ENCODE measurements at places on chromosomes 2 and 18.

GRCh38 chr2:21822505-21822904 is 698.7 kb downstream of the TDRD15 start:
- no peak for DNase-seq

- no peak for DNase-seq
Observed at GRCh38 chr2:54275541-54275940, 19.5 kb upstream of the TSPYL6 start.

DNA sequence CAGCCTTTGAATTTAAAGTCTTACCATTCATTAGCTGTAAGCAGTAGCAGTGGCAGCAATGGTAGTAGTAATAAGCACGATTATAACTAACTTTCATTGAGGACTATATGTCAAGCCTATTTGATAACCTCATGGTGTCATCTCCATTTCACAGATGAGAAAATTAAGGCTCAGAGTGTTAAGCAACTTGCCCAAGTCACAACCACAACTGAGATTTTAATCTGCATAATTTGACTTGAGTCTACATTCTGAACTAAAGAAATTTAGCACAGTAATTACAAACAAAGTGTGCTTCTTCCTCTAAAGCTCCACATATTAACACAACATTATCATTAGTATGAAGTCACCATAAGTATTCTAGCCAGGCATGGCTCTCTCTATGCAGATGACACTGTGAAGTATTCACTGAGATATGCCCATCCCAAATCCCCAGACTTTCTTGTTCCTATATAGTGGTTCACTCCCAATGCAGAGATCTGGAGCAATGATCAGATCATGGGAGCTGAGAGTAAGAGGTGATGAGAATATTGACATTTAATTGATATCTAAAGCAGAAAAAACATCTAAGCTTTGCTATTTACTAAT is 120.2 kb downstream of the ATAD2B start:
- no peak for DNase-seq

GRCh38 chr2:108571286-108571685 is 37.0 kb downstream of the LIMS1 start:
- DNase-seq = no peak

GRCh38 chr2:457792-458424 is 170.0 kb upstream of the ALKAL2 start:
- no peak for DNase-seq

DNA sequence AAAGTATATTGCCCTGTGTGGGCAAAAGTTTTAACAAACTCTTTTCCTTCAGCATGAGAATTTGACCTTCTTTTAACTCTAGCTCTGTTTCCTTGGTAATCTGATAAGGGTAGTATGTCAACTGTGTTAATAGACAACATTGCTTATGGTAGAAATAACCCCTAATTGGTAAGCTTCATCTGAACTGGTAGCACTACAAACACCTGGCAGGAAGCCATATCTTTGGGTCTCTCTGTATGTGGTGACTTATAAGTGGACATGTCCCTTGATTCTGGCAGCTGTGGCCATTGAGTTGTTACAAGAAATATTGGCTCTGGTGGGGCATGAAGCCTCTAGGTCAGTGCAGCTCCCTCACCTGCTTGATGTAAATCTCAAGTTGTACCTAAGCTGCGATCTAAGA is 46.9 kb downstream of the MBD5 start:
- DNase-seq = no peak

- no peak for DNase-seq
Observed at GRCh38 chr2:161177969-161178368, 17.7 kb downstream of the TANK start.

- DNase-seq = no peak
Observed at GRCh38 chr2:174281736-174282135, 33.4 kb upstream of the OLA1 start.

GRCh38 chr2:43766006-43766405 is 7.8 kb upstream of the DYNC2LI1 start:
- DNase-seq = no peak

GRCh38 chr2:64698668-64699444 is 45.1 kb upstream of the SERTAD2 start:
- no peak for DNase-seq

DNA sequence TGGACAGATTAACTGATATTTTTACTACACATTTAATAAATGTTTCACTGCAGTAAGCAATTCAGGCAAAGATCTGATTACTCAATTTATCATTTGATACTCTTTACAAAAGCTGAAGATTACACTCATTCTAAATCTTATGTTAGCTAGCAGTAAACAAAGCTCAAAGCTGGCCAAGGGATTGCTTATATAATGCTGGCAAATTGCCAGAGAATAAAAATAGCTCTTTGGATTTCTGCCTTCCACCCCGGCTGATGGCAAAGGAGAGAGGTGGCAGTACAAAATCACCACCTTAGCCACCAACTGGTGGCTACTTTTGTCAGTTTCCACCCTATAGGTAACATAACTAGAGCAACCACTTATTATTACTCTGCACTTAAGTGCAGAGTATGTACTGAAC is 320.5 kb downstream of the FSIP2 start:
- DNase-seq = no peak

DNA sequence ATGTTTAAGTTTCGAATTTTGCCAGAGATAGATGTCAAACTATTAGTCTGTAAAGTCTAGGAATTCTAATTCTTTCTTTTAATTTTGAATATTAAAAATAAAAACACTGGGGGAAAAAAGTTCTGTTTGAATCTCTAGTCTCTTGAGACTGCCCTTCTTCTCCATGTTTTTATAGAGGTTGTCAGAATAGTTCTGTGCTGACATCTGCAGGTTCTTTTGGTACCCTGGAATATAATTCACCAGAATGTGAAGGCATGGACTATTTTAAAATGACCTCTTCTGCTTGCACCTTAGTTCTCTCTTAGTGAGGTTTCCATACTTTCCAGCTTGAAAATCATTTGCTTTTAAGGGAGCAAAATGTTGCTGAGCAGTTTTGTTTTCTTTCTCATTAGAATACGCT is 121.0 kb upstream of the MSTN start:
- no peak for DNase-seq

- no peak for DNase-seq
Observed at GRCh38 chr2:1688161-1688560, 56.2 kb downstream of the PXDN start.

DNA sequence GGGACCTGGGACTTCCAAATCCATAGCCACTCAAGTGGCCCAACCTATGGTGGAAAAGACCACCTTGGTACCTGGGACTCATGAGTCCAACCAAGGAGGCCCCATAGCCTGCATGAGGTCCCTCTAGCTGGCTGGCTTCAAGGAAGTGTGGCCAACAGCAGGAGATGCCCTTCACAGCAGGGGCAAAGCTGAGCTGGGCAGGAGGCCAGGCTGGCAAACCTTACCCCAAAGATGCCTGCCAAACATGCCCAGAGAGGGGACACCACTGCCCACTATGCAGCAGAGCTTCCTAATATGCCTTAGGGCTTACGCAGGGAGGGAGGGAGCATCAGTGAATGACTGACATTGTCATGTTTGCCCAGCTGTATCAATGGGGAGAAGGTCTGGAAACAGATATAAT is 188.0 kb upstream of the GLI2 start:
- no peak for DNase-seq

DNA sequence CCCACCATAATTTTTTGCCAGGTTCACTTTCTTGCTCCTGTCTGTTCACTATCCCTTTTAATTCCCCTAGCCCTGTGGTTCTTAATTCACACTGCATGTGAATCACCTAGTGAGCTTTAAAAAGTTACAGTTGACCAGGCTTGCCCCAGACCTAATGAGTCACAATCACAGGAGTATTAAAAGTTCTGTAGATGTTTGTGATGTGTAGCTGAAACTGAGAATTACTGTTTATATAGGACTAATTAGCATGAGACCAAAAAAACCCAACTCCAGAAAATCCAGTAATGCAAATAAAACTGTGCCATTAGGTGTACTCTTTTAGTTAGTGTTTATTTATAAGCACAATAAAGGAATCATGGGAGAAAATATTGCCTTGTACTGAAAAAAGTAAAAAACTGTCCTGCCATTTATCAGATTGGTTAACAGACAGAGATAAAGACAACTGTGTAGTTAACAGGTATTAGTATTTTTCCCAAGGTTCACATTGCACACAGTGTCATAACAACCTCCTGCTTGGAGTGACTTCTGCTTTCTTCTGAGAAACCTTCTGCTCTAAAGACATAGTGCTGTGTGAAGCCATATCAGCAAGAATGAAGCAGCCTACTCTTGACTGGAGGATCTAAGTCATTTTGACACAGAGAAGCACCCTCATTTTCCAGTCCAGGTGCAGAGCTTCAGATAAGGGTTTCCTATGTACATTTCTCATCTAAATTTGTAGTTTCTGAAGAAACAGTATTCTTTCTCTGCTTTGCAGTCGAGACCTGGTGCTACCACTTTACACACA is 39.0 kb downstream of the VAPA start:
- DNase-seq = no peak

GRCh38 chr18:13252686-13253410 is 34.3 kb downstream of the LDLRAD4 start:
- DNase-seq = no peak

DNA sequence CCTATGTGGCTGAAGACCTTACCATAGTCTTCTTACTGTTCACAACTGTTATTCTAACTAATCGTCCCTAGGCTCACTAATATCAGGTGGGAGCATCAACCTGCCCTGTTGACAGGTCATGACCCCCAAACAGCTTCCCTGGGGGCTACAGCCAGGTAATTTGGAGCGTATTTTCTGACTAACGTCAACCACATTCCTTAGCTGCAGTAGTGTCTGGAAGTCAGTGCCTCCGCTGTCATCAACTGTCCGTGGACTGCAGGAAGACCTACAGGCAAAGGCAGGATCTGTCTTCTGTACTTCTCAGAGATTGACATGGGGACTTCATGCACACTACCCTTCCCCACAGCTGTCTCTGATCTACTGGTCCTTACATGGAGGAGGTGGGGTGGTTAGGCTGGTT is 456.9 kb downstream of the BCL11A start:
- DNase-seq = no peak
